ENCODE measurements at places on chromosomes 7 and 10. TPM values are rescaled to one million over a fixed set of nuclear protein-coding genes. Genes with fewer than 3 reads are reported as not detected.

The TFPI2 gene
- total RNA-seq, result 290 TPM

The EN2 gene
- under 0.01 TPM for total RNA-seq

The CDK6 gene
- total RNA-seq, result 37.0 TPM

DNA sequence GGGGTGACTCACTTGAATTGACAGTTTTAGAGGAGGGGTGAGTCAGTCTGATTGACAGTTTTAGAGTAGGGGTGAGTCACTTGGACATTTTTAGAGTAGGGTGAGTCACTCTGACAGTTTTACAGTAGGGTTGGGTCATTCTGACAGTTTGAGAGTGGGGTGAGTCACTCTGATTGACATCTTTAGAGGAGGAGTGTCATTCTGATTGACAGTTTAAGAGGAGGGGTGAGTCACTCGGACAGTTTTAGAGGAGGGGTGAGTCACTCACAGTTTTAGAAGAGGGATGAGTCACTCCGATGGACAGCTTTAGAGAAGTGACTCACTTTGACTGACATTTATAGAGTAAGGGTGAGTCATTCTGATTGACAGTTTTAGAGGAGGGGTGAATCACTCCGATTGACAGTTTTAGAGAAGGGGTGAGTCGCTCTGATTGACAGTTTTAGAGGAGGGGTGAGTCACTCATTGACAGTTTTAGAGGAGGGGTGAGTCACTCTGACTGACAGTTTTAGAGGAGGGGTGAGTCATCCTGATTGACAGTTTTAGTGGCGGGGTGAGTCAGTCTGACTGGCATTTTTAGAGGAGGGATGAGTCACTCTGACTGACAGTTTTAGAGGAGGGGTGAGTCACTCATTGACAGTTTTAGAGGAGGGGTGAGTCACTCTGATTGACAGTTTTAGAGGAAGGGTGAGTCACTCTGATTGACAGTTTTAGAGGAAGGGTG, 595.9 kb downstream of the DNAJB6 start:
- DNase-seq, result no peak

- DNase-seq, result no peak
These were observed 7.8 kb downstream of the WNT16 start for GRCh38 chr7:121336579-121336978.

DNA sequence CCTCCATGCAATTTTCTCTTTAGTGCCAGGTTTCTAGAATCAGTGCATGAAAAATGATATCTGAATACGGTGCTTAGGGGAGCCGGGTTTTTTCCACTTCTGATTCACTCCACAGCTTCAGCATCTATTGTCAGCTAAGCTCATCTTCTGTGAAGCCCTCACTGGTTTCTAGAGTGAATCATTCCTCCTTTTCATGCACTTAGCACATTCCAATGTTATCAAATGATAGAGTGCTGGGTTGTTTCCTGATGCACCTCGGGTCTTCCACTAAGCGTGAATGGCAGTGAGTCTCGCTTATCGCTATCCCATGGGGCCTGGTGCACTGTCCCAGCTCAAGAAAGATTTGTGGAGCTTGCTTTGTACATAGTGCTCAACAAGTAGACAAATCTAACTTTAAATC, 170.9 kb upstream of the RHEB start:
- peak; percentile 34 for DNase-seq

GRCh38 chr10:35778306-35778705, 136.2 kb upstream of the FZD8 start:
- DNase-seq, result no peak

DNA sequence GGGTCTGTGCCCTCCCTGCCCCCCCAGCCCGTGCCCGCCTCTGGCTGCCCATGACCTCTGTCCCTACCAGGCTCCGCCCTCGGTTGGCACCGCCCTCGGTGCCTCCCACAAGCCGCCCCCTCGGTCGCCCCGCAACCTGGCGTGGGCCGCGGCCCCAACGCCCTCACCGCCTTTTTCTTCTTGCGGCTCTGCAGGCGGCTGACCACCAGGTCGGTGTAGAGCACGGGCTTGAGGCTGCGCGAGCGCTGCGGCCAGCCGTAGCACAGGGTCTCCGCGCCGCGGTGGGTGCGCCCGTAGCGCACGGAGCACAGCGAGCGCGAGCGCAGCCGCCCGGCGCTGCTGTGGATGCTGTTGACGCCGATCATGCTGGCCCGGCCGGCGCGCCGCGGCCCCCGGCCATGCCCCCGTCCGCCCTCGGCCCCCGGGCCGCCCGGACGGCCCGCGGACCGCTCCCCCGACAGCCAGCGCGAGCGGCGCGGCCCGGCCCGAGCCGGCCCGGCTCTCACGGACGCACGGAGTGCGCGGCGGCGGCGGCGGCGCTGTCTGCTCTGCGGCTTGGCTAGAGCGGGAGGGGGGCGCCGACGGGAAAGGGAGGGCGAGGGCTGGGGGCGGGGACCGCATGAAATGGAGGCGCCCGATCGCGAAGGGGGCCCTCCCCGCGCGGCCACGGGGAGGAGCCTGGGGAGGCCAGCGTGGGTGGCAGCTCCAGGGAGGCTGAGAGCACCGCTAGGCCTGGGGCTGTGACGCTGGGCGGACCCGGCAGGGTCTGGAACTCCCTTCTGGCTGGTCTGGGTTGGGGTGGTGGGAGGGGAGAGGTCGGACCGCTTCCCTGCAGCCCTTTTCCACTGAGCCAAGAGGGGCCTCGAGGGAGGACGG, 9.6 kb downstream of the PSD start:
- DNase-seq, result peak; percentile 14

Data from dermis microvascular lymphatic vessel endothelial cell (primary cell).